ENCODE measurements at places on chromosomes 12 and 14.

- no peak for DNase-seq
Observed at GRCh38 chr12:42652048-42652447, 62.5 kb upstream of the PRICKLE1 start.

DNA sequence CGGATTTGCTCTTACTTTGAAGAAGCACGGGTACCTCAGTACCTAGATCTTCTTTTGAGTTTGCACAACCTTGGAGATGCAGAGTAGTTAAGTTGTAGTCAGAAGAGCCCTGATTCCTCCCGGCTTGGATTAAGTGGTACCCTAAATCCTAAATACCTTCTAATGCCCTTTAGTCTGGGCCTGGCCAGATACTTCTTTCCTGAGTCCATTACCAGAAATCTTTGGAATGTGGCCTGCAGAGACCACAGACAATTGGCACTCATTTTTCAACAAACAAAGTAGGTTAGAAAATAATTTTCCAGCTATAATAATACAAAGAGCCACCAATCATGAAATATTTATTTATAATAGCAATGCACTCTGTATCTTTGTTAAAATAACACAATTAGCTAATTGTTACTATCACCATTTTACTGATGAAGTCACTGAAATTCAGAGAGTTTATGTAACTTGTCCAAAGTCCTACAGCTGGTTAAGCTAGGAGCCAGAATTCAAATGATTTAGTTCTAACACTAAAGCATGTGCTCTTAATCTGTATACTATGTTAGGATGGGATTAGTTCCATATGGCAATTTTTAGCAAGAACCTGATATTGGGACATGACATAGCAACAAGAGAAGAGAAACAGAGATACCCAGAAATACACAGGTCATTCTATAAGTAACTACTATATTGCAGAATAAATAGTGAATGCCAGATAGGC lies 132.1 kb upstream of the PDZRN4 start:
- no peak for DNase-seq

GRCh38 chr12:89370421-89370831 lies 18.1 kb upstream of the DUSP6 start:
- DNase-seq: no peak

GRCh38 chr14:50008974-50009373 lies 107.4 kb downstream of the VCPKMT start:
- DNase-seq: no peak

GRCh38 chr14:100121643-100122480 lies 37.6 kb downstream of the DEGS2 start:
- no peak for DNase-seq
